ENCODE measurements at places on chromosomes 3 and 15. TPM values are rescaled to one million over a fixed set of nuclear protein-coding genes. Genes with fewer than 3 reads are reported as not detected.

Gene SORD
- total RNA-seq: 119 TPM

Gene CD80
- not detected for total RNA-seq

Gene TRPC1
- total RNA-seq: 1.7 TPM

Gene TRAT1
- not detected for total RNA-seq

Gene SHF
- 2.2 TPM for total RNA-seq

Gene TMEM158
- 82.9 TPM for total RNA-seq

Gene COX5A
- 145 TPM for total RNA-seq

Gene NFKBIZ
- 70.2 TPM for total RNA-seq

Gene GBE1
- 56.6 TPM for total RNA-seq

Gene FBXL2
- 7.2 TPM for total RNA-seq

Gene LCTL
- not detected for total RNA-seq

Gene OCA2
- total RNA-seq: not detected

Gene CIAO2A
- 92.4 TPM for total RNA-seq

Gene SPATA12
- 0.47 TPM for total RNA-seq

Gene NANOGP8
- not detected for total RNA-seq

Gene COPS2
- 30.4 TPM for total RNA-seq

Measured in PC-3 (cell line).